NCI-H226 (cell line): ENCODE measurements at places on chromosomes 3 and 15.

GRCh38 chr3:172079326-172079976 lies 40.1 kb downstream of the FNDC3B start:
- no peak for DNase-seq

GRCh38 chr3:59473636-59474035 lies 423.8 kb upstream of the CFAP20DC start:
- no peak for DNase-seq

- DNase-seq: no peak
These were observed 261.8 kb downstream of the EPHB1 start for GRCh38 chr3:135056733-135057310.

- no peak for DNase-seq
These were observed 5.9 kb downstream of the ATOSA start for GRCh38 chr15:52673312-52673711.

GRCh38 chr3:189053322-189053721 lies 118.4 kb upstream of the TPRG1 start:
- DNase-seq: no peak

- no peak for DNase-seq
These were observed 782.9 kb upstream of the GOLIM4 start for GRCh38 chr3:168878655-168879054.

DNA sequence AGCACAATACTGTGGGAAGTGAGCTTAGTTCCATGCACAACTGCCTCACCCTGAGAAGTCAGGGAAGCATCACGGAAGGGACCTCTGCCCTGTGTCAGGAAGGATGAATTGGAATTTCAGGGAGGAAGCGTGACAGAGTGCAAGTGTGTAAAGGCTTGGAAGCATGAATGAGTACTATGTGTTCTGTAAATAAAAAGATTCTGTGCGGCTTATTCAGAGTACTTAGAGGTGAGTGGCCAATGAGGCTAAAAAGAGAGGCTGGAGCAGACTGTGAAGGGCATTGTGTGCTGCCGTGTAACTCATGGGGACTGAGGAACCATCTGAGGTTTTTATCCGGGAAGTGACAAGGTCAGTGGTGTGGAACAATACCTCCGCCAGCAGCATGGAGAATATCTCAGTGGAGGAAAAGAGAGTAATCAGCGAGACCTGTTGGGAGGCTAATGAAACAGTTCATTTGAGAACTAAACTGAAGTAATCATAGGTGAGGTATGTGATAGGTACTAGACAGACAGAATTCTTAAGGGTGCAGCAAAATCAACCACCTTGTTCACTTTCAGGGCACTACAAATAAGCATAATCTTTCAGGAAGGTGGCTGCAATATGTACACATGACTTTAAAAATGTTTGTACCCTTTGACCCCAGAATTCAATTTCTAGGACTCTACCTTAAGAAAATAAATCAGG lies 64.9 kb upstream of the SPRED1 start:
- no peak for DNase-seq

DNA sequence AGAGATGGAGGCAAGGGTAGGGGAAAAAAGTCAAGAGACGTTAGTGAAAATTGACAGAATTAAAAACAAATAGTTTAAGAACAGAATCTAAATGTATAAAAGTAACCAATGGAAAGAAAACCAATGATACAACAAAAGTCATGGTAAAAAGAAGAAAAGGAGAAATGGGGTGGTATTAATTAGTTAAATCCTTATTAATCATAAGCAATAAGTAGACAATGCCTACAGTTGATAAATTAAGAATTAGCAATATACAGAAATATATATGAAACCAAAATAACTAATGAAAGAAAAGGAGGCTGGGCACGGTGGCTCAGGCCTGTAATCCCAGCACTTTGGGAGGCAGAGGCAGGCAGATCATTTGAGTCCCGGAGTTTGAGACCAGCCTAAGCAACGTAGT lies 23.8 kb downstream of the EPM2AIP1 start:
- no peak for DNase-seq

GRCh38 chr15:70274908-70275307 lies 177.2 kb upstream of the TLE3 start:
- no peak for DNase-seq

DNA sequence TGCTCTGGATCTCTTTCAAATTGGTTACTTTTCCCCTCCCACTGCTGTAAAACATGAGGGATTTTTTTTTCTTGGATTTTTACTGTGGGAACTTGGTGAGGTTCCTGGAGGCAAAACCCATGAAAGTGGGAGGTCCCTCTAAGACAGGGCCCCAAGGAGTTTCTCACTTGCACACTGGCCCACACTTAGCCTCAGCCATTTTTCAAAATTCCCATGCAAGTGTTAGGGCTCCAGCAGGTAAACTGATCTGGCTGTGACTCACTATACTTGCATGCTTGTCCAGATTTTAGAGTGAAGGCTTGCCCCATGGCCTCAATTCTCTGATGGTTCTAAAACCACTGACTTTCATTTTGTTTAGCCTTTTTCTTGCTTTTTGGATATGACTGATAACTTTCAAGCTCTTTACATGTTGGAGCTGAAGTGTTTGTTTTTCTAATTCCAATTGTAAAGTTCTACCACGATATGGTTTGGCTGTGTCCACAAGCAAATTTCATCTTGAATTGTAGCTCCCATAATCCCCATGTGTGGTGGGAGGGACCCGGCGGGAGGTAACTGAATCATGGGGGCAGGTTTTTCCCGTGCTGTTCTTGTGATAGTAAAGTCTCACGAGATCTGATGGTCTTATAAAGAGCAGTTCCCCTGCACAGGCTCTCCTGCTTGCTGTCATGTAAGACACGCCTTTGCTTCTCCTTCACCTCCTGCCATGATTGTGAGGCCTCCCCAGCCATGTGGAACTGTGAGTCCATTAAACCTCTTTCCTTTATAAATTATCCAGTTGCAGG lies 37.7 kb downstream of the MCCC1 start:
- DNase-seq: no peak

DNA sequence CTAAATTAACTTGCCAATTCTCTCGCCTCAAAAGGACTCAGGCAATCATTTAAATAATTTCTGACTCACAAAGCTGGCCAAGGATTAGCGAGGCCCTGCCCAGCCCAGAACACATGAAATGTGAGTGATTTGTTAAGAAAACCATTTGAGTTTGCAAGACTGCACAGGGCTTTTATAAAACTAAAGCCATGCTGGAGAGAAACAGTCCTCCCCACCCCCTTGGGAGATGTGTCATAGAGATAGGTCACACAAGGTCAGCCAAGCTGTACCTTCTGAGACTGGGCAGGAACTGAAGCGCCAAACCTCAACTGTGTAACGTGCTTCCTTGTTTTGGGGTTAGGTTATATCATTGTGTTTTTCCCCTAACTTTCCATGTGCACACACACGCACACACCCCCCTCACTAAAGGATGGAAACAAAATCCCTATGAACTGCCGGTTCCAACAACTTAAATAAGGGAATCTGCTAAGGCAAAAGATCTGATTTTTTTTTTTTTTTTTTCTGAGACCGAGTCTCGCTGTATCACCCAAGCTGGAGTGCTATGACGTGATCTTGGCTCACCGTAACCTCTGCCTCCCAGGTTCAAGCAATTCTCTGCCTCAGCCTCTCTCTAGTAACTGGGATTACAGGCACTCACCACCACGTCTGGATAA lies 8.1 kb downstream of the SPATA12 start:
- DNase-seq: peak; percentile 56

- DNase-seq: no peak
These were observed 848 bp upstream of the GOLGA8B start for GRCh38 chr15:34584330-34584668.

- DNase-seq: no peak
These were observed 872.9 kb downstream of the NAALADL2 start for GRCh38 chr3:175732017-175732416.

DNA sequence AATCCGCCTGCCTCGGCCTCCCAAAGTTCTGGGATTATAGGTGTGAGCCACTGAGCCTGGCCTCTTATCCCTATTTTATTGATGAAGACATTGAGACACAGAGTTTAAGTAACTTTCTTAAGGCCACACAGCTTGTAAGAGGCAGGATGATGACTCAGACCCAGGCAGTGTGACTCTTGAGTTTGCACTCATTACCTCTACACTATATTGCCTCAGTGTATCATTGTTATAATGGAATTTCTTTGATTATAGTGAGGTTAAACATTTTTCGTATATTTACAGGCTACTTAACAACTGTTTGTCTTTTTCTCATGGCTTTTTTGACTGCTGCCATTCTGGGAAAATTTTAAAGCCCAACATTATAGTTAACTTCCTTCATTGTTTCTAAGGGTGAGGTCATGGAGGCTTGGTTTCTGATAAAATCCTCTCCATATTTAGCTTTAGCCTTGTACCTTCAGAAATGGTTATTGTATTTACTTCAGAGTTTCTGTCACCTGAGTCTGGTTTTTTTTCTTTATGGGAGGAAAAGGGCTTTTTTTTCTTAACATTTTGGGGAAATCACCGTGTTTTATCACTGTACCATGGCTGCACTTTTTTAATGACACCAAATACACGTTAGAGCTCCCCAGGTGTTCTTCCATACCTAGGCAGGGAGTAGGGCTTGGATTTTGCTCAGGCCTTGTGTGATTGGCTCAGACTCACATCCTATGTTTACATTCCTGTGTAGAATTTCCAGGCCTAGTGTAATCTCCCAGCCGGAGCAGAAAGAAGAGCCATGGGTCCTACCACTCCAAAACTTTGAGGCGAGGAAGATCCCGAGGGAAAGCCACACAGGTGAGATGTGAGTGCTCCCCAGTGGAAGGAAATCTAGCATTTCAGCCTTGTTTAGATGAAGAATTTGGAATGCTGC lies 6.3 kb downstream of the ZNF774 start:
- peak; percentile 54 for DNase-seq

GRCh38 chr3:115321400-115321805 lies 174.3 kb upstream of the ZBTB20 start:
- DNase-seq: no peak
